CD4-positive, alpha-beta T cell treated with Interleukin-4 for 4 hours (primary cell): ENCODE measurements at places on chromosomes 11 and 22.

DNA sequence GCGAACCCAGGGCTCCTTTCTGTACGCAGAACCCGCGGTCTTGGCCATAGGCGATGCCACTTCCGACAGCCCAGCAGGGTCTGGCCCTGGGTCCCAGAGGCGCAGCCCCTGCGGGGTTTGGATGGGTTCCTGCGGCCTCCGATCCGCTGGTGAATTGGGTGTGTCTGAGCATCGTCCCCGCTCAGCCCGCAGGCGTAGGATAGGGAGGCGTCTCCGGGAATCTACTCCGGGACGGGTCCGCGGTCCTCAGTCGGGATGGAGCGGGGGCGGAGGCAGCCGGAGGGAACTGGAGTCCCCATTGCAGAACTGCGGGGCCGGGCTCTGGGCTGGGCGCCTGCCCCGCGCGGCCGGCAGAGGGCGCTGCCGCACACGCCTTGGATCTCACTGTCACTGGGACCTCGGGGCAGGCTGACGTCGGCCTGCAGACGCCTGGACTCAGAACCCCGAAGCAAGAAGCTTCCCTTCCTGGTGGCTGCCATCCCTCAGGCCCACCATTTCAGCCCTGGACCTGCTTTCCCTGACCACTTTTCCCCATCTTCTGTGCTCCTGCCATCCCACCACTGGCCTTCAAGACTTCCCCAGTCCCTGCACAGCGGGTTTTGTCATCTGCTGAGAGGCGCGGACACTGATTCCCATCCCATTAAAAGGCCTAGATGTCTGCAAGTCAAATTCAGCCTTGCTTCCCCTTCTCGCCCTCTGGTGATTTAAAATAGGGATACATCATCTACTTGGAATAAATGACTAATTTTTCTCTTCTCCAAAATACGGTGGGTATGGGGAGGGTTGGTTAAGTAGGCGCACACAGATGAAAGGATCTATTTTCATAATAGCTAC lies 38.3 kb upstream of the CREB3L1 start:
- DNase-seq: peak; percentile 71

DNA sequence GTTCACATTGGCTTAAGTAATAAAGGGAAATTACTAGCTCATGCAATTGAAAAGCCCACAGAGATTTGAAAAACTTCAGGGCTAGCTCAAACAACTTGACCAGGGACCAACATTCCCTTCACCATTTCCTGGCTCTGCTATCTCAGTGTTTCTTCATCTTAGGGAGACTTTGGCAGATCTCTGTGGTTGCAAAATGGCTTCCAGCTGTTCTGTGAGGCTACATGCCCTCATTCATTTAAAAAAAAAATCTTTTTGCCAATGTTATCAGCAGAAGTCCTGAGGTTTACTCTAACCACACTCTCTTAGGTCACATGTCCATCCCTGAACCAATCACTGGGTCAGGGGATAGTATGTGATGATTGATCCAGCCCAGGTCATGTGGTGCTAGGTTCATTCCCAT lies 13.9 kb upstream of the RASSF10 start:
- no peak for DNase-seq

DNA sequence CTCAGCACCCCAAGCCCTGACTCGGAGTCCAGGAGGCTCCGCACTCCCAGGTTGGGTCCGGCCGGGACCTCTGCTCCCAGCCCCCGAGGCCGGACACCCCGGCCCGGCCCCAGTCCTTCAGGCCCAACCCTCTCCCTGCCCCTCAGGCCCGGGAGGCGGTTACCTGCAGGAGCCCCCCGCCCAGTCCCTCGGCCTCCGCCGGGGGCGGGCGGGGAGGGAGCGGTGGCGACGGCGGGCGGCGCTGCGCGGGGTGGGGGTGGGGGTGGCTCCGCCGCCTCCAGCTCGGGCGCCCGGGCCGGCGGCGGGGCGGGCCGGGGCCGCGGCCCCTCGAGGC lies 310 bp downstream of the TCF20 start:
- DNase-seq: no peak

DNA sequence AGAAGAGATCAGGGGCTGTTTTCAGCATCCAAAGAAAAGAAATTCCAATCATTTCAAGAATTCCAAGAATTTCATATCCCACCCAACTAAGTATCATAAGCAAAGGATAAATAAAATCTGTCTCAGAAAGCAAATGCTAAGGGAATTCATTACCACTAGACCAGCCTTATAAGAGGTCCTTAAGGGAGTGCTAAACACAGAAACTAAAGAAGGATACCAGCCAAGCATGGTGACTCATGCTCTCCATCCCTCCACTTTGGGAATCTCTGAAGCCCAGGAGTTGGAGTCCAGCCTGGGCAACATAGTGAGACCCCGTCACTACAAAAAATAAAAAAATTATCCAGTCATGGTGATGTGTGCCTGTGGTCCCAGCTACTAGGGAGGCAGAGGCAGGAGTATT lies 17.8 kb downstream of the FADD start:
- no peak for DNase-seq

DNA sequence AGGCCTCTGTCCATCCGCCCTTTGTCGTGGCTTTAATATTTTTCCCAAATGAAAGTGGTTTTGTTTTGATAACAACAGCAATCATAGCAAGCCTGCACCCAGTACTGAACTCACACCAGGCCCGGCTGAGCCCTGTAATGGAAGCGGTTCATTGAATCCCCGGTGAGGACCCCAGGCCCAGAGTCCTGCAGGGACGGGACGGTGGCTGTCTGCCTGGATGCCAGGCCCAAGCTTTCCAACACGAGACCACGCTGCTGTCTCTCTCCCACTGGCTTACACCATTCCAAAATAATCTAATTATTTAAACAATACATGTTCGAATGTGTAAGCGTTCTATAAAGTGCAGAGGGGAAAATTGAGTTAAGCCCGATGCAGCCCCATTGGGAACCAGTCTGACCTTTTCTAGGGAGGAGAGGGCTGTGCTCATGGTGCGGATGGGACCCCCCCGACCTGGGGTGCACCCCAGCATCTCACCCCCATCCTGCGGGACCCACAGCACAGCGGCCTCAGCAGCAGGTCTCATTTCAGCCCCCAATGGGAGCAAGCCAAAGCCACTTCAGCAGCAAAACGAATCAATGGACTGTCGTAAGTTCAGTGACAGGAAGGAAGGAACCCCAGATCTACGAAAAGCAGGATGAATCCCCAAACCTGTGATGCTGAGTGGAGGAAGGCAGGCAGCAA lies 1046.9 kb downstream of the BRD1 start:
- no peak for DNase-seq
